ENCODE measurements at places on chromosomes 11 and 22. TPM values are rescaled to one million over a fixed set of nuclear protein-coding genes. Genes with fewer than 3 reads are reported as not detected.

DNA sequence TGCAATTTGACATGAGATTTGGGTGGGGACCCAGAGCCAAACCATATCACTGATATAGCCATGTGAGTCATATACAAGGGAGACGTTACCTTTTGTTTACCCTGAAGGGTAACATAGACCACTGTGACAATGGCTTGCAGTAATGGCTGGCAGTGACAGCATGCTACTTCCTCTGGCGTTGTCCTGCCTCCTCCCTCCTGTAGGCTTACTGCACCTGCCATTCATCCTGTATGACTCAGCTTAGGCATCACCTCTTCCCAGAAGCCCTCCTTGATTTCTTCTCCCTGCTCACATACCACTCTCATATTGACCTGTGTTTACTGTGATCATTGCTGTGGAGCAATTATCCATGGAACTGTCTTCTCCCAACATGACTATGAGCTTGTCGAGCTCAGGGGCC is 12.0 kb upstream of the PVALB start:
- H3K36me3 ChIP-seq, result no peaks in the 10 kb centered on the region
- H3K4me1 ChIP-seq, result no peaks in the 10 kb centered on the region

- H3K27me3 ChIP-seq, result no peaks in the 10 kb centered on the region
- no peaks in the 10 kb centered on the region for H3K4me1 ChIP-seq
- no peak overlapping the region for H3K4me3 ChIP-seq
- no peak for DNase-seq
These were observed 34.7 kb downstream of the ATG16L2 start for GRCh38 chr11:72848846-72849466.

GRCh38 chr11:65133724-65134123 is 595 bp downstream of the SYVN1 start:
- peaks cover 34% of the 10 kb centered on the region for H3K4me1 ChIP-seq
- peak overlapping the region; percentile 80 for H3K4me3 ChIP-seq
- no peaks in the 10 kb centered on the region for H3K27me3 ChIP-seq
- H3K27ac ChIP-seq, result peak overlapping the region; percentile 98
- H3K36me3 ChIP-seq, result peaks cover 38% of the 10 kb centered on the region
- DNase-seq, result no peak

- peaks cover 13% of the 10 kb centered on the region for H3K36me3 ChIP-seq
- peaks cover 88% of the 10 kb centered on the region for H3K4me1 ChIP-seq
- no peak for DNase-seq
These were observed 1.6 kb downstream of the CRACR2B start for GRCh38 chr11:829176-829846.

Gene CHRM1
- total RNA-seq, result 5.4 TPM

DNA sequence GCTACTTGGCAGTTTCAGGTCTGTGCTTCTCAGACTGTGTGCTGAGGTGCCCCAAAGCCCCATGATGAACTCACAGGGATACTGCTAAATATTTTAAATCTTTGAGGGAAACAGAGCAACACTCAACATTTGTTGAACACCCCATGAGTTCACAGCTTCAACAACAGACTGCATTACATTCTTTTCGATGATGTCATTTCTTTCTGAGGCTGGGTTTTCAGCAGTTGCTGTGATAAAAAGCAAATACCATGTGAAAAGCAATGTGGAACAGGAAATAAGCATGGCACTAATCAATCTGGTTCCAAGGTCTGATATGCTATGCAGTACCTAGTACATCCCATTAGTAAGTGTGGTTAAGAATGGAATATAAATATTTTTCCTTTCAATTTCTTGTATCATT is 82.7 kb downstream of the RPL27A start:
- H3K4me1 ChIP-seq, result peaks cover 40% of the 10 kb centered on the region
- H3K27ac ChIP-seq, result no peak overlapping the region
- H3K27me3 ChIP-seq, result no peaks in the 10 kb centered on the region
- H3K4me3 ChIP-seq, result no peak overlapping the region
- DNase-seq, result no peak

- no peaks in the 10 kb centered on the region for H3K36me3 ChIP-seq
- no peak overlapping the region for H3K4me3 ChIP-seq
- no peaks in the 10 kb centered on the region for H3K27me3 ChIP-seq
These were observed 36.0 kb upstream of the LDLRAD3 start for GRCh38 chr11:35907648-35908431.

- H3K36me3 ChIP-seq, result peaks cover 3% of the 10 kb centered on the region
- H3K27ac ChIP-seq, result no peak overlapping the region
- H3K27me3 ChIP-seq, result no peaks in the 10 kb centered on the region
These were observed 3.0 kb upstream of the NAP1L4 start for GRCh38 chr11:2995031-2995561.

Gene INPP5J
- total RNA-seq, result 0.26 TPM

DNA sequence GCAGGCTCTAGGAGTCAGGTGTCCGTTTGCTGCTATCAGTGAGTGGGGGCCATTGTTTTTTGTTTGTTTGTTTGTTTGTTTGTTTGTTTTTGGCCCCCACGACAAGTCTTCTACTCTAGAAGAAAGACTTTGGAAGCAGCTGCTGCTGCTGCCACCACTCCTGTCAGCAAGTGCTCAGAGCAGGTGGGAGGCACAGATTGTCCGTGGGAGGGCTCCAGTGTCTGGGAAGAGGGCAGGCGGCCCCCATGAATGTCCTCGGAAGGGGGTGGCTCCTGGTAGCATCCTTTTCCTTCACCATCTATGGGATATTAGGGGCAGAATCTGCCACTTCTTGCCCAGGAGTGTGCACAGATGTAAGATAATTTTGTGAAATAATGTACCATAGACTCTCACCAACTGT is 37.8 kb upstream of the YWHAH start:
- no peak overlapping the region for H3K4me3 ChIP-seq
- H3K36me3 ChIP-seq, result peaks cover 64% of the 10 kb centered on the region
- H3K4me1 ChIP-seq, result no peaks in the 10 kb centered on the region
- no peak overlapping the region for H3K27ac ChIP-seq
- DNase-seq, result no peak

Gene ANGPTL5
- 0.73 TPM for total RNA-seq

Gene GAS2
- 2.4 TPM for total RNA-seq

DNA sequence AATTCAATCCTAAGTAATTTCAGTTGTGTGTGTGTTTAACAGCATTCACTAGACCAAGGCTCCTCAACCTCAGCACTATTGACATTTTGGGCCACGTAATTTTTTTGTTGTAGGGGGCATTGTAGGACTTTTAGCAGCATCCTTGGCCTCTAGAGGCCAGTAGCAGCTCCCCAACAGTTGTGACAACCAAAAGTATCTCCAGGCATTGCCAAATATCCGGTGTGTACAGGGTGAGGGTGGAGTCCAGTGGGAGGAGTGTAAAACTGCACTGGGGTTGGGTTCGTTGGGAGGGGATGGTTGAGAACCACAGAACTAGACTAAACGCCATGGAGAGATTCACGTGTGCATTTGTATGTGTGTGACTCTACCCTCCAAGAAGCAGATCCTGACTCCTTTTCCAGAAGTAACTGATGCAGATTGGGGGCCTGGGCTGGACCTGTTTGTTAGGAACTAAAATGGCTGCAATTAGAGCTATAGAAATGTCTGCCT is 5.9 kb upstream of the PHF21A start:
- H3K27ac ChIP-seq, result no peak overlapping the region
- no peaks in the 10 kb centered on the region for H3K36me3 ChIP-seq
- no peak overlapping the region for H3K4me3 ChIP-seq

DNA sequence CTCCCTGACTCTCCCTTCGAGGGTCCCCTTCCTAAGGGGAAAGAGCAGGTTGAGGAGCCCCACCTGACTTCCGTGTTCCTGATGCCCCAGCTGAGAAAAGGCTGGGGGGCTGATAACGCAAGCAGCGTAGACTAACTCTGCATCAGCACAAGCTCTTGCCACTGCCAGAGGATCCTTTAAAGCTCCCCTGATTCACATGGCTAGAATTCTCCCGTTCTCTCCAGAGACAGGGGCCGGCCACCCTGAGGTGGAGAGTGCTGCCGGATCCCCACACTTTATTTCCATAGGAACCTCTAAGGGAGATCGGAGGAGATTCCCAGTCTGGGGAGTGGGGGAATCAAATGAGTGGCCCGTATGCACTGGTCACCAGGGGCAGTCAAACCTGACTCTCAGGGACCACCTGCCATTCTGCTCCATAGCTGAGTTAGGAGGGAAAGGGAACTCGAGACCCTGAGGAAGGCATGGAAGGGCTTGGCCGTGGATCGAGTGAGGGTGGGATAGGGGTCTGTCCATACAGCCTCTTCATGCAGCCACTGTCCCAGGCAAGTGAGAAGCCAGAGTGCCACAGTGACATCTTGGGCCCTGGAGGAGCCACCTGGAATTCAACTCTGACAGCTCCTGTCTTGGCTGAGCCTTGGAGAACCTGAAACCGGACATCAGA is 1.4 kb upstream of the VSIG10L2 start:
- no peak overlapping the region for H3K4me3 ChIP-seq
- no peaks in the 10 kb centered on the region for H3K4me1 ChIP-seq
- no peaks in the 10 kb centered on the region for H3K36me3 ChIP-seq
- DNase-seq, result peak; percentile 44
- H3K27ac ChIP-seq, result no peak overlapping the region

Gene MS4A6A
- total RNA-seq, result 10.4 TPM

DNA sequence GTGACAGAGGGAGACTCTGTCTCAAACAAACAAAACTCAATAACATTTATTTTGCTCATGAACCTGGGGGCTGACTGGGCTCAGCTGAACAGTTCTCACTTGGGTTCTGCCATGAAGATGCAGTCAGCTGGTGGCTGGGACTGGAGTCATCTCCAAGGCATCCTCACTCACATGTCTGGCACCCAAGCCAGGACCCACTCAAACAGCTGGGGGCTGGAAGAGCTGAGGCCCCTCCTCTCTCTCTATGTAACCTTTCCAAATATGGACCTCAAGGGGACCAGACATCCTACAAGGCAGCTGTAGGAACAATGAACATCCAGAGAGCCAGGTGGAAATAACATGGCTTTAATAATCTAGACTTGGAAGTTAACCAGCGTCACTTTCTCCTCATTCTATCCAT is 16.8 kb downstream of the HSPA8 start:
- no peaks in the 10 kb centered on the region for H3K36me3 ChIP-seq
- DNase-seq, result no peak
- no peak overlapping the region for H3K4me3 ChIP-seq
- no peaks in the 10 kb centered on the region for H3K27me3 ChIP-seq
- peaks cover 7% of the 10 kb centered on the region for H3K4me1 ChIP-seq

Gene PDE3B
- 2.6 TPM for total RNA-seq

DNA sequence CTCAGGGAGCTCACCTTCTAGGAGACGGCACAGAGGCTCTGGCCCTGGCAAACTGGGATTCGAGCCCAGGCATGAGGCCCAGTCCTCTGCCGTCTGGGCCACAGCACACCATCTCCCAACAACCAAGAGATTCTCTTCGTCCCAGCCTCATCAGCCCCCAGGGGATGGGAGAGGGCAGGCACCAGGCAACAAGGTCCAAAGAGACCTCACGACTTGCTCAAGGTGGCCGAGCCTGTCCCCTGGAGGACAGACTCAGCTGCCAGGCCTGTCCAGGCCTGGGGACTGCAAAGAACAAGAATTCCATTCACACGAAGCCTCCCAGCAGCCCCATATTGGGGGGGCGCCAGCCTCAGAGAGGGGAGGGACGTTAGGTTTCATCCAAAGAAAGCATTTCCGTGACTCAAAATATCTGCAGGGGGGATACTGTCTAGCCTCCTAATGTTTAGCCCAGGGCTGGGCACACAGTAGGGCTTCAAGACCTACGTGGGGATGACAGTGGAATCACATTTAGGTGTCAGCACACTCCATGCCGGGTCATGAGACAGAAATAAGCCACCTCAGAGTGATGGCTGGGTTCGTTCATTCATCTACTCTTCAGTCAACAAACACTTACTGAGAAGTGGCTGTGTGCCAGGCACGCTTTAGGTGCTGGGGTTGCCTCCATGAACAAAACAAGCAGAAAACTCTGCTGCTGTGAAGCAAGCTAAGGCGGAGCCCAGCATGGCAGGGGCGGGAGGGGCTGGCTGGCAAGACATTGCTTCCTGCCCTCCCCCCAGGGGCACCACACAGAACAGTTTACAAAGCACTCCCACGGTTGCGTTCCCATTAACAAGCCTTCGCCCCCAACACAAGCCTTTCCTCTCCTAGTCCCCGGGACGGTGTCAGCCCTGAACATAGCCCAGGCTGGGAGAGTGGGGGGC is 1.2 kb downstream of the CARNS1 start:
- no peak overlapping the region for H3K27ac ChIP-seq
- no peaks in the 10 kb centered on the region for H3K36me3 ChIP-seq
- peaks cover 16% of the 10 kb centered on the region for H3K27me3 ChIP-seq
- no peak for DNase-seq
- H3K4me1 ChIP-seq, result peaks cover 65% of the 10 kb centered on the region

DNA sequence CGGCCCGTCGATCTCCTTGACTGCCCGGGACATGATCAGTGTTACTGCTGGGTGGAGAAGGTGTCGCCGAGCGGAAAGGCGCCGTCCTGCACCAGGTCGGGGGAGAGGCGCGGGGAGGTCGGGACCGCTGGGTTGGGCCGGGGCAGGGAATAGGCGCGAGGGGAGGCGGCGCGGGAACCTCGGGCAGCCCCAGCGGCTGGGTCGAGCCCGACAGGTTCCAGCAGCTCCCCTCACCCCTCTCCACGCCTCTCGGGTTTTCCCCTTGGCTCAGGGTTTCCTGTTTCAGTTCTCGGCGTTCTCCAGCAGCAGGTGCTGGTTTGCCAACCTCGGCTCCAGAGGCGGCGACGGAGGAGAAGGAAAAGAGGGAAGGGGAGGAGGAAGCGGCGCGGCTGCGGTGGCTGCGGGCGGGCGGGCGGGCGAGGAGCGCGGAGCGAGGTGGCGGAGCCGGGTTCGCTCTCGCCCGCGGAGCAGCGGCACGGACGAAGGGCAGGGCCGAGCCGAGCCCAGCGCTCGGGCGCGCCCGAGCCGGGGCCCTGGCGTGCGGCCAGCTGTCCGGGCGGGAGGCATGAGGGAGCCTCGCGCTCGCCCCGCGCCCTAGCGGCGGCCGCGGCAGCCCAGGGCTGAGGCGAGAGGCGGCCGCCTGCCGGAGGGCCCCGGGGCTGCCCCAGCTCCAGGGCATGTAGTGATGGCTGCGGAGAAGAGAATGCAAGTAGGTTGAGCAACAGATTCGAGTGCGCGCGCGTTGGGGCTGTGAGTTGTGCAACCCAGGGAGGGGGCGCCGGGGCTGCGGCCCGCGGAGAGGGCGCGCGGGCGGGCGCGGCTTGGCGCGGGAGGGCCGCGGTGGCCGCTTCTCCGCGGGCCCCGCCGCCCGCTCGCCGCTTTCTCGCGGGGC is at the start of gene ZC3H12C:
Gene ZC3H12C, plus strand, starts transcription at position 878 of the 892 bp plus-strand sequence. CDS start 20 bp downstream, outside the sequence.
- H3K4me1 ChIP-seq, result peaks cover 40% of the 10 kb centered on the region
- no peaks in the 10 kb centered on the region for H3K27me3 ChIP-seq
- peak within 1 kb of the TSS; percentile 90 for H3K4me3 ChIP-seq
- peak; percentile 92 for DNase-seq

GRCh38 chr11:5291207-5291838 is 10.4 kb downstream of the OR51B4 start:
- no peaks in the 10 kb centered on the region for H3K4me1 ChIP-seq
- no peak overlapping the region for H3K27ac ChIP-seq
- DNase-seq, result no peak
- no peaks in the 10 kb centered on the region for H3K27me3 ChIP-seq
- no peak overlapping the region for H3K4me3 ChIP-seq

- peaks cover 36% of the 10 kb centered on the region for H3K4me1 ChIP-seq
These were observed 1.6 kb downstream of the P2RY2 start for GRCh38 chr11:73219396-73220285.

Gene CDON
- 55.9 TPM for total RNA-seq

GRCh38 chr11:125313271-125314219 is 149.0 kb downstream of the PKNOX2 start:
- no peak for DNase-seq
- no peaks in the 10 kb centered on the region for H3K36me3 ChIP-seq
- H3K4me3 ChIP-seq, result no peak overlapping the region
- no peaks in the 10 kb centered on the region for H3K27me3 ChIP-seq
